ENCODE measurements at places on chromosomes 6 and 20. TPM values are rescaled to one million over a fixed set of nuclear protein-coding genes. Genes with fewer than 3 reads are reported as not detected.
A peak's percentile ranks its signal among the peaks of the same experiment; 100 is the strongest.

GRCh38 chr20:48821261-48821920 lies 6.4 kb downstream of the PREX1 start:
- no peak for DNase-seq

DNA sequence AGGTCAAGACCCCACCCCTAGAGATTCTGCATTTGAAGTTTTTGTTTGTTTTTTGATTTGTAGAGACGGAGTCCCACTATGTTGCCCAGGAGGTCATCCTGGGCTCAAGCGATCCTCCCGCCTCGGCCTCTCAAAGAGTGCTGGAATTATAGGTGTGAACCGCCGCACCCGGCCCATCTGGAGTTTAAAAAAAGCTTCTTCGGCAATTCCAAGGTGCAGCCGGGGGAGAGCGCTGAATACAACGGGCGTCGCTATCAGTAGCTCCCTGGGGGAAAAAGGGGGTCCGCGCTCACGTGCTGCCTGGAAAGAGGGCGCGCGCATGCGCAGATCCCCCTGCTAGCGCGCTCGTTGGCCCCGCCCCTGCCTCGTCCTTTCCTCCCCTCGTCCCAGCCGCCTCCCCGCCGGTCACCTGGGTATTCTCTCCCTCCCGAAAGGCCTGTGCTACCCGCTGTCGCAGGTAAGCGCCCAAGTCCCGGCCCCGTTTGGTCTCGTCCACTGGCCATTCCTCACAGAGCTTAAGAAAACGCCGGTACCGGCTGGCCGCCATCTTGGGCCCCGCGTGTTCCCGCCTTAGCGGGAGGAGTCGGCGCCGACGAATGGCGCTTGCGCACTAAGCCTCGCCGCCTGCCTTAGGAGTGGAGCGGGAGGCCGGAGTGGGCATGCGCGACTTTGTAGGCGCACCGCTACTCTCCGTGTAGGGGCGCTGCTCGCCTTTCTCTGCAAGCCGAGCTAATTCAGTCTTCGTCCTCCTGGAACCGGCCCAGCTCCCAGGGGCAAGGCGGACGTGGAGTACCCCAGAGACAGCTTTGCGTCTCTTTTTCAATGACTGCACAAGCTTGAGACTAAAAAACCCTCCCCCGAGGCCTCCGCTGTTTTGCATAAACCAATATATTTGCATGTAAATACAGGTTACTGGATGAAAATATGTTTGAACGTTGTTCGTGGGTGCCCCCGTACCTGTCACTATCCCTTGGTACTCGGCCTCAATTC lies at the start of gene UQCC2:
UQCC2 (minus strand) TSS at position 561 of the 990 bp plus-strand sequence; CDS start at position 547, 14 bp downstream.
- peak; percentile 97 for DNase-seq

The ZC3H12D gene
- 2.3 TPM for total RNA-seq

The SMIM26 gene
- 99.3 TPM for total RNA-seq

DNA sequence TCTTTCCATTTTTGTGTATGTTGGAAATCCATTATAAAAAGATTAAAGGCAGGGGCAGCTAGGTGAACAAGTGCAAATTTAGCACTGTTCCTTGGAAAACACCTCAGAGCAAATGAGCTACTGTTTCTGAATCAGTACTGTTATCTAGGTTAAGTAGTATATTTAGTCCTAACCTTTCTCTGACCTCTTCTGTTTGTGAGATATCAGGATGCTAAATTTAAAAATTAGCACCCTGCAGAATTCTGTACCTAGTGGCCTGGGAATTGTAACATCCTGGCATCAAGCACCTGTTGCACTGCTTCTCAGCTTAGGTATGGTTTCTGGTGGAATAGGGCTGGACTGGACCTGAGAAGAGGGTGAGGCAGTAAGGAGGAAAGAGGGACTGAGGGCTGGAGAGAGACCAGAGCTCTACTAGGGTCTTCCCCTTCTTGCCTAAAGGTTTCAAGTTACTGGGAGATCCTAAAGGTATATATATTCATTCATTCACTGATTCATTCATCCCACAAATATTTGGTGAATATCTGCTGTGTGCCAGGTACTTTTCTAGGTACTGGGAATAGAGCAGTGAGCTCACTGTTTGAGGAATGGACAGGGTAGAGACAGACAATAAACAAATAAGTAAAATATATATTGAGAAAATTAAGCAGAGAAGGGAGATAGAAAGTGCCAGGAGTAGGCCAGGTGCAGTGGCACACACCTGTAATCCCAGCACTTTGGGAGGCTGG lies 5.2 kb downstream of the ZNF76 start:
- DNase-seq = no peak

DNA sequence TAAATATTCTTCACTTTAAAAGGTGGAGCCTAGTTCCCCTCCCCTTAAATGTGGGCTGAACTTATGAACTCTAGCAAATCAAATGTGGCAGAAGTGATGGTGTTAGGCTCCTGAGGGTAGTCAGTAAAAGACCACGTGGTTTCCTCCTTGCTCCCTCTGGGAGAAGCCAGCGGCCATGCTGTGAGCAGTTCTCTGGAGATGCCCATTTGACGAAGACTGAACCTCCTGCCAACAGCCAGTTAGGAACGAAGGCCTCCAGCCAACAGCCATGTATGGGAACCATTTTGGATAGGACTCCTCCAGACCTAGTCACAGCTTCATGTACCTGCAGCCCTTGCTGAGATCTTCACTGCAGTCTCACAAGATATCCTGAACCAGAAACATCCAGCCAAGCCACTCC lies 7.6 kb upstream of the MOCS1 start:
- DNase-seq = no peak

Data from thymus (tissue), 14 donors.